IMR-90 (cell line): ENCODE measurements at places on chromosomes 1 and 21.

DNA sequence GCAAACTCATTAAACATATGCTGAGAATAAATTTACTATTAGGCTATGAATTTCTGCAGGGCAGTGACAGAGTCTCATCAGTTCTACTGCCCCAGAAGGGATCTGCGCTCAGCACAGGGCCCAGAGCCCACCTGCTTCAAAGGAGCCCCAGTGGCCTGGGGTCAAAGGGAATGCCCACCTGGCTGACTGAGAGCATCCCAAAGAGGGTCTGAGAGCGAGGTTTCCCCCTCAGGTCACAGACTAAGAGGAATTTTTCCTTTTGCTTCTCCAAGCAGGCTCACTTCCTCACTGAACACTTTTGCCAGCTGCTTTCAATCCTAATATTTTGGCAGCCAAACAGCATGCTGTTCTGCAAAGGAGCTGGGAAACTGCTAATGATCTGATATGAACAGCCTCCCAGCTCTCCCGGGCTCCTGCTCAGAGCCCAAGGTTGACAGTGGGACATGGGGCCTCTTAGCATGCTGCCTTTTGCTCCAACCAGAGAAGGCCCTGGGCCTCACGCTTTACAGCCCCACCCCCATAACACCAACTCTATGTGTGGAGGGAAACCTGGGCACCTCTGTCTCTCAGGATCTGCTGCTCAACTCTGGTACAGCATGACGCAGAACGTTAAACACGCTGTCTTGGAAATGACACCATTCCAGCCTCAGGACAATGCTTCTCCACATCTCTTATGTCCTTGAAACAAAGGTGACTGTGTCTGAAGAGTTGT lies 70.7 kb upstream of the SYT6 start:
- no peak for DNase-seq

- DNase-seq, result no peak
These were observed 80.8 kb downstream of the PGBD5 start for GRCh38 chr1:230345139-230345885.

DNA sequence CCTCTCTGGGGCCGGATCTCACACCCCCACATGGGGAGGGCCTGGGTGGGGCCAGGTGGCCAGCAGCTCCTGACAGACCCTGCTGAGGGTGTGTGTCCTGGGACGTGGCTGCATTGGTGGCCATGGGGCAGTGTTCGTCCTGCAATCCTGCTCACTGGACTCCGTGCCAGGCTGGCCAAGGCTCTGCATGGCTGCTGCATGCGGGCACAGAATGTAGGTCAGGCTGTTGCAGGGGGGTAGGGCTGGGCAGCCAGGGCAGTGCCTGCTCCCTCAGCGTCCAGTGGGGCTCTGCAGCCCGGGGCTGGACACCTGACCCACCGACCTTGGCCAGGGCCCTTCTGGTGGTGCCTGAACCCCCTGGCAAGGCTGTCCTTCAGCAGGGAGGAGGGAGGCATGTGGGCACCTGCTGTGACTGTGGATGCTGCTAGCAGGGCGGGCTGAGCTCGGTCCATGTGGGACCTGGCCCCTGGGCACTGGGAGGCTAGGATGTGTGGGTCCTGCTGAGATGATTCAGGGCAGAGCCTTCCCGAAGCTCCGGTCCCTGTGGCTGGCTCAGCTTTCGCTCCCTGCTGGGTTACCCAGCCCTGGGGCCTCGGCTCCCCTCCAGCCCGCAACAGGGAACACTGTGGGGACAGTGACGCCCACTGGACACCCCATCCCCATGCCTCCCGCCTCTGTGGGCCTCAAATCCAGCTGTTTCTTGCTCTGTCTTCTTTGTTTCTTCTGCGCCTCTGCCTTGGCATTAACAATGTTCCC lies 14.9 kb upstream of the PLCH2 start:
- DNase-seq, result no peak

- DNase-seq, result no peak
These were observed 320.4 kb downstream of the RWDD3 start for GRCh38 chr1:95554408-95554807.

GRCh38 chr1:98102345-98103030 lies 181.7 kb upstream of the DPYD start:
- peak; percentile 43 for DNase-seq

DNA sequence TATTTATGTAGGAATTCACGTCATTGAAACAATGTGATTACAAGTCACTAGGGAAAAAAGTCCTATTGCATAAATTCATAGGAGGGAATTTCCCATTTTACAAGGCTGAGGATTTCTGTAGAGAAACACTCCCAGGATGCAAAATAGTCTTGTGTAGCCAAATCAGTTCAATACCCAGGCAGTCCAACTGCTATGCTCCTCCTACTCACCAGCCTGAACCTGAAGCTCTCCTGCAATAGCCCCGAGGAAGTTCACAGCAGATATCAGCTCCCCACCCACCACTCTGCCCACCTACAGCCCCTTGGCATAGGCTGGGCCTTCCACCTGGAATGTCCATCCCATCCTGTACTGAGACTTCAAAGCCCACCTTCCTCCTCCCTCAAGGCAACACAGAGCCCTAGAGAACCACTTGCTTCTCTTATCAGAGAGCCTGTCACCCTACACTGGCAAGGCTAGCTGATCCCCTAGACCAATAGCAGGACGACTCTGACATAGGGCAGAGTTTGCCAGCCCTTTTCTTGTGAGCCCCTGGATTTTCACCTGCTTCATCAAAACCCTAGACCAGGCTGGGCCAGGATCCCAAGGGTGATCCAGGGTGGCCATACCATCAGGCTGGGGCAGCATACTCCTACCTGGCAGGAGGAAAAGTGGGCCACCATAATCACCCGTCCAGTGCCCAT lies 1.5 kb downstream of the LSS start:
- DNase-seq, result peak; percentile 78
